Central memory CD4-positive, alpha-beta T cell (primary cell): ENCODE measurements at places on chromosomes 12 and 14.

- DNase-seq, result no peak
Observed at GRCh38 chr14:68458840-68459469, 333.9 kb downstream of the ZFP36L1 start.

DNA sequence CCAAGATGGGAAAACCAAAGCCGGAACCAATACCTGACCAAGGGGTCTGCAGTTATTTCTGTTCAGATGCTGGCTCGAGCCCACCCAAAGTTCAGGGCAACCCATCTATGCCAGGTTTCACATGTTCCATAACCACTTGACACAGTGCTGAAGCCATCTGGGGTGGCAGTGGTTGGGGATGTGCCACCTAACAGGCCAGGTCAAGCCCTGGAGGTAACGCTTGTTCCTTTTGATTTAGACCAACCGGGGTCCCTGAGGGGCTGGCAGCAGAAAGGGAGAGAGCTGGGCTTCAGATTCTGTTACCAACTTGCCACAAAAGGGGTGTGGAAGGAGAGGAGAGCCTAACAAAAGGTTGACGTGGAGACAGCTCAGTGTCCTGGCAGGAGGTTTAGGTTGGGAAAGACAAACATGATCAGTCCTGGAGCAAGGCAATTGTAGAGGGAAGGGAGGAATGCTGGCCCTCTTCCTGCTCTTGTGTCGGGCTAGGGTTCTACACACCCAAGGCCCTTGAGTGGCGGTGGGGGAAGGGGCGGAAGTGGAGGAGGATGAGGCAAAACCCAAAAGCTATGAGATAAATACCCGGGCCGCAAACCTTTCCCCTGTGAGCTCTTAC lies 31.9 kb downstream of the CACNA2D4 start:
- DNase-seq, result no peak

DNA sequence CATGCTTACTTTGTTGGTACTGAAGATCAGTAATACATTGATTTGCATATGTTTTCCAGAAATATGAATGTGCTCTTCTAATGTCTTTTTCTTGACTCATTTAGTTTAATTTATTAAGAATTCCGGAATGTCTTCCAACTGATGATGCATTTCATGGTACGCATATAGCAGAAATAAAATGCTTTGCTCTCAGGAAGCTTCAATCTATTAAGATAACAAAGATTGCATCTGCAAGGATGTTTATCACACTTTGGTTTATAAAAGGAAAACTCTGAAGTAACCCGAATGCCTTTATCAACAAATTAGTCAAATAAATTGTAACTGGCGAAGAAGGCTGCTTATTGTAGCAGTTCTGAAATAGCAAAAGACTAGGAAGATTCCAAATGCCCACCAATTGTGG lies 166.4 kb upstream of the LMNTD1 start:
- DNase-seq, result no peak

- no peak for DNase-seq
Observed at GRCh38 chr14:71932229-71932981, at the start of gene RGS6. RGS6 (plus strand) TSS chr14:71932429.

GRCh38 chr14:104392396-104393198 lies 187.0 kb upstream of the C14orf180 start:
- DNase-seq, result no peak

DNA sequence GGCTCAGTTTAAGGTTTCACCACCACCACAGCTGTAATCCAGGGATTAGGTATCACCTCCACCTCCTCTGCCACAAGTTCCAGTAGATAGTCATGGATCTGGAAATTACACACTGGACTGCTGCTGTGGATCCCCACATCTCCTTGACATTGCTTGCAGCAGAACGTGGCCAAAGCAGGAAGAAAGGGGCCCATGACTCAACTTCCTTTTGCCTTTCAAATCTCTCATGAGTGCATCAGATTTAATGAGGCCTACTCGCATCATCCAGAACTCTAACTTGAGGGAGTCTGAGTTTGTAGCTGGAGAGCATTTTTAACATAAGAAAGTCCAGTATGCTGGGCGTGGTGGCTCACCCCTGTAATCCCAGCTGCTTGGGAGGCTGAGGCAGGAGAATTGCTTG lies 29.2 kb upstream of the TMED10 start:
- DNase-seq, result no peak

GRCh38 chr12:121523741-121524140 lies 57.1 kb downstream of the KDM2B start:
- DNase-seq, result no peak

DNA sequence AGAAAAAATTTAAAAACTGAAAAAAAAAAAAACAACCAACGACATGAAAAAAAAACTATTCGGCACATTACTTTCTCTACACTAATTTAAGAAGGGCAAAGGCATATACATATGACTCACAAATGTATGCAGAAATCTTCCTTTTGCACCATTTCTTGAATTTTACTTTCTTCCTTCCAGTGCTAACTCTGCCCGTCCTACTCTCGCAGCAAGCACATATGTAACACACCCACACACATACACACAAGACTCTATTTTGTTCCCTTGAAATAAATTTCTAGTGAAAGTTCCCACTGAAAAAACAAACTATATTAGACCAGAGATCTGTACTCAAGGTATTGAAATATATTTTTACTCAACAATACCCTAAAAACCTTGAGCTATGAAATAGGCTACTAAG lies 14.6 kb downstream of the BTG1 start:
- DNase-seq, result no peak

DNA sequence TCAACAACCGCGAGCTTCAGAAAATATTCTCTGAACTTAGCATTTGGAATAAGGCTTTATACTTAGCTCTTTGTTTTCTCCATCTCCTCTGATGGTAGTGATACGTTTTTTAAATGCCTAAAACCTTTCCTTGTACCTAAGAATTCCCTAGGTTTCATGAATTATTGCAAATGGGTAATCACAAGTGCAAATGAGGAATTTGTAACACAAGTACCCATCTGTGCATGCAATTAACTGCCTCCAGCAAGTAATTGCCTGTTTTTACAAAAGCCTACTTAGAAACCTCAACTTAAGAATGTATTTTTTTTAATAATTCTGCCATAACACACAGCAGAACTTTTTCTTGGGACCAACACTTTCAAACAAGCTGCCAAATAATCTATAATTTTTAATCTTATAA lies 149.2 kb downstream of the PHLDA1 start:
- DNase-seq, result no peak

GRCh38 chr14:48035836-48036235 lies 360.4 kb upstream of the MDGA2 start:
- DNase-seq, result no peak

- DNase-seq, result no peak
Observed at GRCh38 chr12:69042970-69043369, 110.0 kb upstream of the CPM start.

- no peak for DNase-seq
Observed at GRCh38 chr14:71060825-71061455, 153.7 kb downstream of the PCNX1 start.

DNA sequence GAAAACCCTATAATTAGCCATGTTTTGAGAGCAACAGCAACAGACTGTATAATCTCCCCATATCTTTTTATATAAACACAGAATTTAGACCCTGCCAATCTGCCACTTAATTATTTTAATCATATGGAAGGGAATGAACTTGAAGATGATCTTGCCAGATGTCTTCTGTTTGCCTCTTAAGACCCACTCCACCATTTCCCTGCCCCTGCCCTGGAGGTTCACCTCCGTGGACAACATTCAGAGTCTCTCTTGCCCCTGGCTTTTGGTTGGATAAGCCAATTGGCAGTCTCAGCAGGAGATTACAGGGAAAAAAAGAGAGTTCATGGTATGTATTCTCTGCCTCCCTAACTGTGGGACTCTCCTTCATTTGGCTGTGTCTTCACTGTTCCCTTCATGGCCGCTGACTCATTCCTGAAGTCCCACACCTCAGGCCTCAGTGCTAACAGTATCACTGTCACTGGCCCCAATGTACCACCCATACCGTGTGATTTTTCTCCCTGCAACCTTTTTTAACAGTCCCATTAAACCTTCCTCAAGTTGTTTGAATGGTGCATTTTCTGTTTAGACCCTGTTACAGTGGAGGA lies 184.8 kb downstream of the PIK3C2G start:
- DNase-seq, result no peak

- DNase-seq, result no peak
Observed at GRCh38 chr12:39813776-39814175, 194.2 kb upstream of the ABCD2 start.

GRCh38 chr14:64680013-64680713 lies 24.1 kb upstream of the PLEKHG3 start:
- DNase-seq, result no peak

GRCh38 chr12:116287842-116288301 lies 10.4 kb upstream of the MED13L start:
- DNase-seq, result no peak

DNA sequence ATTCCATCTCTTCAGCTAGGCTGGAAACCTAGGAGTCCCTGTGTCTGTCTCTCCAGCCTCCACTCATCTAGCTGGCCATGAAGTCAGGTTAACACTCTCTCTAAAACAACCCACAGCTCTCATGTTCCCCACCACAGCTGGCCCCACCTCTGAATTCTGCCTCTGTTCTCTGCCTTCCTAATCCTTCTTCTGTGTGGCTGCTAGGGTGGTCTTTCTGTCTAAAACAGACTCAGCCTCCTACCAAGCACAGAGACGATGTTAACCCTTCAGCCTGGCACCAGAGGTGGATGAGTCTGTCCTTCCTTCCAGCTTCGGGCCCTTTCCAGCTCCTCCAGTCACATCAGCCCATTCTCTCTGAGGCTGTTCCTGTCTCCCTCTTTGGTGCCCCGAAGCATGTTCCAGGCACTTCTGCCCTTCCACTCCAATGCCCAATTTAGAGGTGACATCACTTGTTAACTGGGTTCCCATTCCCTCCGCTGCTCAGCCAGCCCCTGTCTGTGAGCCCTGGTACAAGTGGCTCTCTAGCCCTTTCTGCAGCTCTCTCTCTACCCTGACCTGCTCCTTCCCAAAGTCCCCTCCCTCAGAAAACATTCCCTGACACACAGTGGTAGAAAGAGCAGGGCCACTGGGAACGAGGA lies 9.1 kb downstream of the FIGNL2 start:
- no peak for DNase-seq

DNA sequence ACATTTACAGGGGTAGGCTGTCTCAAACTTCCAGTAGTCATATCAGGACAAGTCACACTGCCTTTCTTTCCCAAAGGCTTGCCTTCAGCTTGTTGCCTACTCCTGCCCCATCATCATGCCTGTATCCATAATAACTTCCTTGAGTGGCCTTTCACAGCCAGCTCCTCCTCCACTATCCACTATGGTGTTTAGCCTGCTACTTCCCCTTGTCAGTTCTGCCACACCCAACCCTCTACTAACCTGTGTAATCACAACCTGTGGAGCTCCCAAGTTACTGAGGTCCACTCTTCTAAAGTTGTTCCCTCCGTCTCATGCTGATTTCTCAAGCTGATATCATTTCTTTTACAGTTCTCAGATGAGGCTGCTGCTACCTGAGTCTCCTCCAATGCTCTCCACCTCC lies 159.9 kb downstream of the BMP4 start:
- no peak for DNase-seq

GRCh38 chr14:73660511-73660910 lies 15.7 kb downstream of the DNAL1 start:
- no peak for DNase-seq

DNA sequence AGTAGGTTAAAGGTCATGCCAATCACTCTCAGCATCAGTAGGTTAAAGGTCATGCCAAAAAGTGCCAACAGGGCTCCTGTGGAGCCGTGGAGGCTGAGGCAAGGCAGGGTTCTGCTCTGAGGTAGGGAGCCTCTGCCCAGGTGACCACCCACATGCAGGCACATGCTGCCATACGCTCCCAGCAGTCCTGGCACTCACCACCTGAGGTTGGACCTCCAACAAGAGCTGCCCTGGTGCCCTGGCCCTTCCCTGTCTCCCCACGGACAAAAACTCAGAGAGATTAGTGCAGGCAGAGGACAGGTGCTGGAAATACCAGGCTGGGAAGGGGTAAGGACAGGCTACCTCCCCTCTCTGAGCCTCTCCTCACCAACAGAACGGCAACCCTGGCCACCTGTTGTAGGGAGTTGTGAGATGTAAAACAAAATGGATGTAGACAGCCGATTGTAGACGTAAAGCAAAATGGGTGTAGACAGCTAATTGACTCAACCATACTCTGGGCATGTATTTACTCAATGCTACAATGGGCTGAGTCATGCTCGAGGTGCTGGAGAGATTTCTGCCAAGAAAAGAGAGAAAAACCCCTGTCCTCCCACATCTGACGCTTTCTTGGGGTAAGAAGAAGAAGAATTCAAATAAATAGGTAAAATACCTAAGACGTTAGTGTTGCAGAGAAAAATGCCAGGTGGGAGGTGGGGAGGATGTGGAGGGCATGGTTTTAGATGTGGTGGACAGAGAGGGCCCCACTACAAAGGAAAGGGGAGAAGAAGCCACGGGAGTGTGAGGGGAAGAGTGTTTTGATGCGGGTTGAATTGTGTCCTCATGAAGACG lies 32.4 kb downstream of the LTBP2 start:
- peak; percentile 42 for DNase-seq

- no peak for DNase-seq
Observed at GRCh38 chr12:28859551-28859950, 289.5 kb upstream of the FAR2 start.

GRCh38 chr12:95963096-95963495 lies 20.0 kb downstream of the AMDHD1 start:
- no peak for DNase-seq

- DNase-seq, result peak; percentile 64
Observed at GRCh38 chr12:95943330-95943842, at the start of gene AMDHD1. AMDHD1 (plus strand) TSS chr12:95943331; CDS start chr12:95943399, 68 bp downstream.

GRCh38 chr12:119938049-119938667 lies 50.9 kb upstream of the BICDL1 start:
- peak; percentile 46 for DNase-seq

- no peak for DNase-seq
Observed at GRCh38 chr14:95364481-95365209, 44.9 kb upstream of the CLMN start.

DNA sequence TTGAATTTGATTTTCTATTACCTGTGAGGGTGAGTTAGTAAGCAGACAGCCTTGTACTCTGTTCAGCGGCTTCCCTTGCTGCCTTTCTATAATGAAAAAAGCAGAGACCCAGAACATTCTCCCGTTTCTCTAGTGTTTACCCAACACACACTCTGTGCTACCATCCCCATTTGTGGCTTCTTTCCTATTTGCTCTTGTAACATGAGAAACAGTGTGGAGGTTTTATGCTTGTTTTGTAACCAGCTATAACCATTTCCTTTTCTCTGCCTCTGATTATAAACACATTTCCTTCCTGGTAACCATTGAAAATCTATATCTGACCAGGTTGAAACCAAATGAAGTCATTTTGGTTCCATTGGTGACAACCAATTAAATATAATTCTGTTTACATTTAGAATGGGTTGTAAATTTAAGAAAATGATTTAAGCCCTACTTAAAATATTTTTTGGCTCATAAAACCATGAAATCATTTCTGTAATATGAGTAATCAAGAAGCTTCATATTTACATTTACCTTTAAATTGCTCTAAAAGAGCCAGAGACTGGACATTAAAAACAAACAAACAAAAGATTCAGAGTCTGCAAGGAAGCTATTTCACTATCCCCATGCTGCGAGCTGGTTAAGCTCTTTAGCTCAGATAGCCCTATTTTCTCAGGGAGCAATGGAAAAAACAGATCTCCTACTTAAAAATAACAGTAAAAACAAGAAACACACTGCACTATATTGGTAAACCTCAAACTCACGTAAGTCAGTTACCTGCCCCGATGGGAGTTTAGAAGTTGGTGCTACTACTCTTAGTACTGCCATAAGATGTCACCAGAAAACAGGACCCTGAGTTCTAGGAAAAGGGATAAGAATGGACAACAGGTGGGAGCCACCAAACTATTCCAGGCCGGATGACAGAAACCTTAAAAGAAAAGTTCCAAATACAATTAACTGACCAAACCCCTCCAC lies 206.5 kb upstream of the EEA1 start:
- no peak for DNase-seq

GRCh38 chr14:65790172-65790815 lies 377.8 kb downstream of the FUT8 start:
- no peak for DNase-seq

- no peak for DNase-seq
Observed at GRCh38 chr14:94536836-94537235, 24.4 kb upstream of the SERPINA4 start.
